ENCODE measurements at places on chromosomes 1 and 21.

GRCh38 chr1:80842796-80843195 lies 957.9 kb upstream of the ADGRL2 start:
- no peak for DNase-seq

DNA sequence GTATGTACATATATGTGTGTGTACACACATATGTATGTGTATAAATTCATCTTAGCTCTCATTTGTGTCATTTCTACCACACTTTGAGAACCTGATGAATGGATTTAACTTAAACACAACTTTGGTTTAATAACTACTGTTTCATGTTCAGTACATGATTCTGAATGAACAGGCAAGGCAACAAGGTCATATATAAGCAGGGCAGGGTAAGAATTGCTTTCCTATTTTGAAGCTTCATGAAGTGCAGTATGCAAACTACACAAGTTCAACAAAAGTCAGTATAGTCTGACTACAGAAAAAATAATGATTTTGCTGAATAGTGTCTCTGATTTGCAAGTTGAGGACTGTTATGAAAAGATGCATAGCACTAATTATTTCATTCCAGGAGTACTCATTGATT lies 127.6 kb downstream of the KCNK2 start:
- no peak for DNase-seq

GRCh38 chr1:72366466-72366865 lies 84.1 kb upstream of the NEGR1 start:
- DNase-seq: no peak

DNA sequence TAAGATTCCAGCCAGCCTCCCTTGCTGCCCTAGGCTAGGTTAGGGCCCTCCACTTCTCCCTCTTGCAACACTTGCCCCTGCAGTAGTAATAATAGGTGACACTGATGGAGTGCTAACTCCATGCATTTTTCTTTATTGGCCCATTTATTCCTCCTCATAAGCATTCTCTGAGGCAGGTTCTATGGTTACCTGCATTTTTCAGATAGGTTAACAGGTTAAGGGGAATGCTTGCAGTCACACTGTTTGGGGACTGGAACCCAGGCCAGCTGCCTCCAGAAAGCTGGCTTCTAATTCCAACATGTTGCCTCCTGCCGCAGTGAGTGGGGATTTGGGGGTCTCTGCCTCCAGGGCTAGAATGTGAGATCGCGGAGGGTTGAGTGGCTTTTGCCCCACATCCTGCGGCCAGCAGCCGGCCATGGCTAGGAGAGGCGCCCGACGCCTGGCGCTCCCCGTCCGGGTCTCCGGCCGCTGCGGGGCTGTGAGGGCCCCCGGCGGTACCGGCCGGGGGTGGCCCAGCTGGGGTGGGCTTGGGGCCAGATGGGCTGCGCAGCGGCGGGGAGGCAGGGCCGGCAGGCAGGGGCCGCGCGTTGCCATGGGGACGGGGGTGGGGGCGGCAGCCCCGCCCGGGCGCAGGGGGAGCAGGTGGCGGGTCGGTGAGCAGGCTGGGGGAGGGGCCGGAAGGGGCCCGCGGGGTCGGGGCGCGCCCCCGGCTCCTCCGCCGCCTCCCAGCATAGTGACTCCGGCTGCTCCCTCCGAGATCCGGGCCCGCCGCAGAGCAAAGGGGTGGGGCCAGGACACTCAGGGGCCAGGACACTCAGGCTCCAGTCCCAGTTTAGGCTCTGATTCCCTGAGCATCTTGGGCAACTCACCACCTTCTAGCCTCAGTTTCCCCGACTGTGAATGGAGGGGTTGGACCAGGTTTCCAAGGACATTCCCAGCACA lies 68.4 kb upstream of the SSBP3 start:
- DNase-seq: peak; percentile 56

DNA sequence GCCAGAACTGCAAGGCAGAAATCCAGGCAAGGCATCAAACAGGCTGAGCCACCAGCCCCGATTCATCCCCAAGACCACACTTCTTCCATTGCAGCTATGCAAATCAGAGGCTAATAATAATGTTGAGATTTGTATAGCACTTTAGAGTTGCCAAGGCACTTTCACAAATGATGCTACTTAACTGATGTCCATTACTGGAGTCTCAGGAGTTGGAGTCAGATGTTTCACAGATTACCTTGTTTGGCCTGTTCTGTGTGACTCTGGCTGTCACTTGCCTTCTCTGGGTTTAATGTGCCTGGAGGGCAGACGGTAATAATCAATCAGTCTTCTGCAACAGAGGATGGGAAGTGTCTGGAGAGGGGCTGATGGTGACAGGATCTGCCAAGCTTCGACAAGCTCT lies 40.8 kb upstream of the MPZL1 start:
- DNase-seq: no peak

- no peak for DNase-seq
Measured at GRCh38 chr1:209614906-209615305, 31.4 kb downstream of the CAMK1G start.

- DNase-seq: no peak
Measured at GRCh38 chr1:150126811-150127210, 22.9 kb upstream of the PLEKHO1 start.

GRCh38 chr1:50490640-50491039 lies 67.4 kb upstream of the DMRTA2 start:
- DNase-seq: no peak

DNA sequence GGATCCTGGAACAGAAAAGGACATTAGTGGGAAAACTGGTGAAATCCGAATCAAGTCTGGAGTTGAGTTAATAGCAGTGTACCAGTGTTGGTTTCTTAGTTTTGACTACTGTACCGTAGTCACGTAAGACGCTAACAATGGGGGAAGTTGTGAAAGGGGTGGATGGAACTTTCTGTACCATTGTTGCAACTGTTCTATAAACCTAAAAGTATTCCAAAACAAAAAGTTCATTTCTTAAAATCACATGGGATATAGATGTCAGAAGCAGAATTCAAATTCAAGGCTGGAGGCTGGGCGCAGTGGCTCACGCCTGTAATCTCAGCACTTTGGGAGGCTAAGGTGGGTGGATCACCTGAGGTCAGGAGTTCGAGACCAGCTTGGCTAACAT lies 16.9 kb downstream of the ARHGEF19 start:
- DNase-seq: no peak

- no peak for DNase-seq
Measured at GRCh38 chr1:109997867-109998229, 13.3 kb downstream of the AHCYL1 start.

GRCh38 chr21:42314616-42315295 lies 453 bp downstream of the TFF3 start:
- DNase-seq: no peak

- DNase-seq: no peak
Measured at GRCh38 chr1:35461966-35462651, 95.1 kb downstream of the KIAA0319L start.

- DNase-seq: no peak
Measured at GRCh38 chr1:221766210-221766609, 24.3 kb upstream of the DUSP10 start.

DNA sequence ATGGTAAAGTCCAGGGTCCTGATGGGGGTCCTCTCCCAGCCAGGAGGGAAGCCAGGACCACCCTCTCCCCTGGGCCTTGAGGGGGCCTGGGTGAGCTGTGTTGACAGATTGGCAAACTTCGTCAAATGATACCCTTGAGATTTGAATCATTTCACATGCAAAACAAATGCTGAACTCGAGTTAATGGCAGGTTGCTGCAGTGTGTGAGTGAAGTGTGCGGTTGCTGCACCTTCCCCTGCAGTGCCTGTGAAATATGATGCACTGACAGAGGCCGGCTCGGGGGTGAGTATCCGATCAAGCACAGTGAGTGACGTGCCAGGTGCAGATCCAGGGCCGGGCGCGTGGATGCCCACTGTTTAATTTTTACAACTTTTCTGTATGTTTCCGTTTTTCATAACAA lies 5.7 kb upstream of the KRTAP12-1 start:
- no peak for DNase-seq

- DNase-seq: no peak
Measured at GRCh38 chr21:46064870-46065214, 33.1 kb upstream of the COL6A2 start.

DNA sequence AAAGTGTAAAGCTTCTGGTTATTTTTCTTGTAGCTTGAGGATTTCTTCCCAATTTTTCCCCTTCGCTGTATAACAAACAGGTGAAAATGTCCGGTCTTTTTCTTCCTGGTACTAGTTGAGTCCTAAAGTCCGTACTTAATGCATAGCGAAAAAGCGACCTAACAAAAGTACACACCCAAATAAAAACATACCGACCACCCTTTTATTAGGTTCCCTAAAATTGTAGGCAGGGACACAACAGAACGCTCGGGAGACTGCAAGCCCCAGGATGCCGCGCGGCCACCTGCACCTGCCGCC lies 281 bp upstream of the BTF3L4 start:
- no peak for DNase-seq

GRCh38 chr1:117467336-117467735 lies 100.1 kb downstream of the MAN1A2 start:
- no peak for DNase-seq

DNA sequence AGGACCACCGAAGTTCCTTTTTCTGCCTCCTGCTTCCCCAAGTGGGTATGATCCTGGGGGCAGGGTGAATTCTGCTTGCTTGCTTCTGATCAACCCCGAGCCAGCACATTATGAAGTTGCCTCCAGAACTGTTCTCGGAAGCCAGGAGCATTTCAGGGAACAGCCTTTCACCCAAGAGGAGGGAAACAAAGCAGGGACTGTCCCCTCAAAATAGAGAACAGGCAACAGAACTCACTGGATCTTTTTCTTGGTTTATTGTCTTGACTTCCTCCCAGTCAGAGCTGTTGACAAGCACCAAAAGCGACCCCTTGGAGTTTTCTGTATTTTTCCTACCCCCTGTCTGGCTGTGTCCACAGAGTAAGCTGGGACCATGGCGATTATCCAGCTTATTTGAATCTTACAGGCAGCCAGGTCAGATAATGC lies 258.3 kb upstream of the SGIP1 start:
- no peak for DNase-seq

DNA sequence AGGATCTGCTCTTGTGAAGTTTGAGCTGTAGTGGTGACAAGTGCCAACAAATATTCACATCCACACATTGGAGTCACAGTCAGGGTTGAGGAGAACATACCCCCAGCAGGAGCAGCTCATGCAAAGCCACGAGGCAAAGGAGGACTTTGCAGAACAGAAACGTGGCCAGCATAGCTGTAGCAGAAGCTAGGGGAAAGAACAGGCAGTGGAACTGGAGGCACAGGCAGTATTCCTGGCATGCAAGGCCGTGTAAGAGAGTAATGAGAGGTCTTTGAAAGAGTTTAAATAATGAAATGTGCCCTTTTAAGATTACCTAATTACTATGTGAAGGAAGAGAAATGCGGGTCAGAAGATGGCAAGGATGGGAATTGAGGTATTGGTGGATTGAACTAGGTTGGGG lies 40.9 kb upstream of the IKBKE start:
- DNase-seq: no peak

GRCh38 chr1:88284066-88284465 lies 400.0 kb upstream of the PKN2 start:
- DNase-seq: no peak

GRCh38 chr21:46038871-46039397 lies 57.4 kb downstream of the COL6A1 start:
- DNase-seq: no peak

GRCh38 chr1:181482521-181483284 lies 614 bp upstream of the CACNA1E start:
- peak; percentile 37 for DNase-seq

- no peak for DNase-seq
Measured at GRCh38 chr1:186519982-186520381, 59.1 kb upstream of the PDC start.

GRCh38 chr1:103958699-103959098 lies 209.0 kb downstream of the AMY1C start:
- DNase-seq: no peak

DNA sequence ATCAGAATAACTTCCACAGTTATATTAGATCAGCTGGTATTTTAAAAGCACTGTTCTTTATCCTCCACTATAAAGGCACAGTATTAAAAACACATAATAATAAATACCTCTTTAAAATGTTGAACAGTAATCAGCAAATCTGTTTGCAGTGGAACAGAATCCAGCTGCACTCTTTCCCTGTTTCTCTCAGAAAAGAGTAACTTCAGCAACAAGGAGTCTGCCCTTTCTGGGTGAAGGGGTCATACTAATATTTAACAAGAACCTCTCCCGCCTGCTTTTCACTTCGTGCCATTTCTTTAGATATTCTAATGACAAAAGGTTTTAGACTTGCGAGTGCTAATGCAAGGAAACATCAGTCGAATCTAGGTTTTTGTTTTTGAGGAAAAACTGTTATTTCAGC lies 194.2 kb upstream of the FMN2 start:
- DNase-seq: peak; percentile 15

DNA sequence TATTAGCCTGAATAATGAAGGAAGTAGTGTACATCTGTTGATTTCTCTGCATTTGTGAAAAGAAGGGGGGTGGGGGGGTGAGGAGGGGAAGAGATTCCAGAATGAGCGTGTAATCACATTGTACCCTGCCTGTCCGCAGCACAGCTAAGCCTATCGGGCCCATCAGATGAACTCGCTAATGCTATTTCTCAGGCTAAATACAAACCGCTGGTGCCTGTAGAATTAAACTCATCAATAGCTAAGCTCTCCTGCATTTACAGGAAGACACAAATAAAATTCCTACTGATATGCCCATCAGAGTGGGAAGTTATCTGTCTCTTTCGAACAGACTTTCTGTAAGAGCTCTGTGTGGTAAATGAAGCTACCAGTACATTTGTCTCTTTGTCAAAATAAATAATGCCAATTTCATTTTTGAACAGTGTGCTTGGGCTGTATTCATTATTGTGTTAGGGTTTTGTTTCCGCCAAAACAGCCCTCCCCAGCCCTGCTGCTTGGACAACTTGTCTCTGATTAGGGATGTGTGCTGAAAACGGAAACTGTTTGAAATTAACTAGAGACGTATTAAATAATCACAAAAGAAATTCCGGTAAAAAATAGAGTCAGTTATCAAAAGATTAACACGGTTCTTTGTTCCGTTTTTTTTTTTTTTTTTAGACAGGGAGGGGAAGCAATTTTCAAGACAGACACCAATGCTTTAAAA lies 305.4 kb downstream of the TTLL7 start:
- peak; percentile 12 for DNase-seq

DNA sequence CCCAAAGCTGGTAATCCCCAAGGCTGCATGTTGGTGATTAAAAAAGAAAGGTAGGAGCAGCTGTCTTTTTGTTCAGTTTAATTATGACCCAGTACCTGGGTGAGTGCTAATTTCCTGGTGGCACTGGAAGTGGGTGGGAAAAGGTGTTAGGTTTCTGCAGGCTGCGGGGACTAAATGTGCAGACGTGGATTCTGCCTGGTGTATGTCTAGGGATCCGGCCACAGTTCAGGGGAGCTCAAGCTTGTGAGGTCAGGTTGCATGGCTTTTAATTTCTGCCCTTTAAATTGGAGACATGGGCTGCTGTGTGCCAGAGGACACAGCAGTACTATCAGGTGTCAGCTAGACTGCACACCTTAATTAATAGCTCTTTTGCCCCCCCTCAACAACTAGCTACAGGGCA lies 20.3 kb upstream of the TBX19 start:
- peak; percentile 70 for DNase-seq

Data from renal pelvis (tissue), 12 donors.